GM23248 (cell line): ENCODE measurements at places on chromosomes 12 and 14. TPM values are rescaled to one million over a fixed set of nuclear protein-coding genes. Genes with fewer than 3 reads are reported as not detected.

DNA sequence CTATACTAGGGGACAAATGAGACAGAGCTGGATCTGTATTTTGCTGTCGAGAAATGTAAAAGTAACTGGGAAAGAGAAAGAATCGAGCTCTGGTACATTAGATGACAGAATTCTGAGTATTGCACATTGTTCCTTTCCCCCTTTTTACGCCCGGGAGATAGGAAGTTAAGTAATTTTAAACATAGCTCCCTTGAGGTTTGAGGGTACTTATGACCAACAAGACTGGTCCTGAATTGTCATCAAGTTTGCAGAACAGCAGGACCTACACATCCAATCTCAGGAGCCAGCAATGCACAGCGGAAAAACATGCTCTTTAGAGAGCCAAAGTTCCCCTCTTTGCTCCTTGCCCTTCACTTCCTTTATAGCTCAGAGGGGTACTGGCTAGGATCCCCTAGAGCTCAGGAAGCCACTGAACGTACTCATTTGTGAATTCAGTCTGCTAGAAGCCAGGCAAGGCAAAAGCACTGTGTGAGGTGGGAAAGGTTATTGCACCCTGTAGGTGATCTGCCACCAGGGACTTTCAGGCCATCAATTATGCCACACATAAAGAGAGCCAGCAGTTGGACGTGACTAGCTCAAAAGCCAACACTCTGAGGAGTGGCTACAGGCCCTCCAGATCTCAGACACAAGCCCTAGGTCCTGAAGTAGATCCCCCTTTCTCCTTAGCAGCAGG is 333.8 kb downstream of the KCNH5 start:
- no peak overlapping the region for H3K27ac ChIP-seq
- no peaks in the 10 kb centered on the region for H3K4me1 ChIP-seq
- H3K36me3 ChIP-seq = no peaks in the 10 kb centered on the region
- no peaks in the 10 kb centered on the region for H3K27me3 ChIP-seq
- DNase-seq = no peak

The ZDHHC22 gene
- total RNA-seq = not detected in 2 replicates

DNA sequence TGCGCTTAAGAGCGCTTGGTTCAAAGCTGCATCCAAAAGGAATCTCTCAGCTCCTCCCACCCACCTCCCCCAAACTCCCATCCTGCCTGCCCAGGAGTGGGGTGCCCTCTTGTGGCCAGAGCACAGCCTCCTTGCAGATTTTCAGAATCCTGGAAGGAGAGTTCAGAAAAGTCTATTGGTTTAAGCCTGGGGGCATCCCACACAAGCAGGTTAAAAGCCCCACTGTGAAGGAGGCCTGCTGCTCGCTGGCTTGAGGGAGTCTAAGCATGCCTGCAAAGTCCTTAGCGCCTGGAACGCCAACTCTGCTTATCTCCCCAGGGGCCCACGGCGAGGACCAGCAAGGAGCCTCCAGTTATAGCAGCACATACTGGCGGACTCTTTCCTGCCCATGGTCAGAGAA is 297.1 kb downstream of the KSR2 start:
- no peaks in the 10 kb centered on the region for H3K36me3 ChIP-seq
- DNase-seq = peak; percentile 57
- H3K27ac ChIP-seq = no peak overlapping the region

DNA sequence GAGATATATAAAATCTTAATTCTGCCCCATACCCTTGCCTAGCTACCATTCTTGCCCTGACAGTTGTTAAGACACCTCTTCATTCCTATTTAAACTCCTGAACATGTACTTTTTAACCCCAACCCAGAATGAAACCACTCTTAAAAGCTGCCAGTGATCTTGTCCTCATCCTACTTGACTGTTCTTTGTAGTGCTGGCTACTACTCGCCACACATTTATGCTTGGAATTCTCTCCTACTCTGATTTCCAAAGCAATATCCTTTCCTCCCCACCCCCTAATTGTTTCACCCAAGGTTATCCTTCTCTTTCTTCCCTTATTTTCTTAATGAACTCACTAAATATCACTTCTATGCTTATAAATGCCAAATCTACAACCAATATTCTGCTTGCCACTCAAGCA is 4.1 kb downstream of the NFYB start:
- peaks cover 21% of the 10 kb centered on the region; the same call in 1 of the 2 replicates for H3K36me3 ChIP-seq
- no peaks in the 10 kb centered on the region for H3K27me3 ChIP-seq

DNA sequence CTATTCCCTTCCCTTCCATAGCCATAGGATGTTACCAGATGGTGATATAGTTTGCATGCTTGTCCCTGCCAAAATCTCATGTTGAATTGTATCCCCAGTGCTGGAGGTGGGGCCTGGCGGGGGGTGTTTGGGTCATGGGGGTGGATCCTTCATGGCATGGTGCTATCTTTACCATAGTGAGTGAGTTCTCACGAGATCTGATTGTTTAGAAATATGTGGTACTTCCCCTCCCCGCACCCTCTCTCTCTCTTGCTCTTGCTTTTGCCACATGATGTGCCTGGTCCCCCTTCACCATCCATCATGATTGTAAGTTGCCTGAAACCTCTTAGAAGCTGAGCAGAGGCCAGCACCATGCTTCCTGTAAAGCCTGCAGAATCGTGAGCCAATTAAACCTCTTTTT is 181.3 kb downstream of the CAND1 start:
- no peaks in the 10 kb centered on the region for H3K27me3 ChIP-seq
- H3K36me3 ChIP-seq = no peaks in the 10 kb centered on the region
- no peaks in the 10 kb centered on the region for H3K4me1 ChIP-seq
- H3K4me3 ChIP-seq = no peak overlapping the region
- H3K27ac ChIP-seq = no peak overlapping the region
- no peak for DNase-seq

DNA sequence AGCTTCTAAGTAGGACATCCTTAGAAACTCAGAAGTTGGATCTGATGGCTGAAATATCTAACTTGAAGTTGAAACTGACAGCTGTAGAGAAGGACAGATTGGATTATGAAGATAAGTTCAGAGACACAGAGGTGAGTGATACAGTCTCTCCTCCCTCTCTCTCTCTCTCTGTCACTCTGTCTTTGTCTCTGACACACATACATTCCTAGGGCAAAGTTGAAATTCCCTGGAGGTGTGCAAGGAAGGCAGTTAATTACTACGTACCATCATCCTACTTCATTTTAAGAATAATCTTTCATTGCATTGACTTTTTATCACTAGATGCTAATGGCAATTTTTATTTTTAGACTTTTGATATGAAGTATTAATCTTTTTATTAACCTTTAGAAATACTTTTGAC is 46.2 kb upstream of the REP15 start:
- no peaks in the 10 kb centered on the region for H3K27me3 ChIP-seq
- no peak overlapping the region for H3K4me3 ChIP-seq
- H3K27ac ChIP-seq = no peak overlapping the region
- peaks cover 53% of the 10 kb centered on the region for H3K36me3 ChIP-seq
- DNase-seq = no peak

The LYSET gene
- 6.2 and 7.7 TPM in 2 replicates for total RNA-seq

The SRGAP1 gene
- 12.4 and 13.0 TPM in 2 replicates for total RNA-seq

The SLC4A8 gene
- 2.6 and 4.3 TPM in 2 replicates for total RNA-seq

DNA sequence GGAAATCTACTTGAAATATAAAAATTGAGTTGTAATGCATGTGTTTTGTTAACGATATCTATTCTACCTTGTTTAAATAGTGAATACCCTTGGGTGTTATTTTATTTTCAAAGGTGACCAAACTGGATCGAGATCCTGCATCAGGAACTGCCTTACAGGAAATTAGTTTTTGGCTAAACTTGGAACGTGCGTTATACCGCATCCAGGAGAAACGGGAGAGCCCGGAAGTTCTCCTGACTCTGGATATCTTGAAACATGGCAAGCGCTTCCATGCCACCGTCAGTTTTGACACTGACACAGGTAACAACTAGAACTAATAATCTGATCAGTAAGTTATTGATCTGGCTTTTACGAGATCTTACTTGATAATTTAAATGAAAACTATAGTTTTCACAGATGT is 15.9 kb downstream of the DYNC1H1 start:
- peaks cover 75% of the 10 kb centered on the region for H3K36me3 ChIP-seq
- H3K4me1 ChIP-seq = peaks cover 37% of the 10 kb centered on the region
- H3K27ac ChIP-seq = peak overlapping the region; percentile 83
- no peaks in the 10 kb centered on the region for H3K27me3 ChIP-seq
- H3K4me3 ChIP-seq = peak overlapping the region; percentile 20; the same call in 1 of the 2 replicates
- DNase-seq = no peak

The SRRM4 gene
- not detected in 2 replicates for total RNA-seq
